ENCODE measurements at places on chromosomes 11 and 22. TPM values are rescaled to one million over a fixed set of nuclear protein-coding genes. Genes with fewer than 3 reads are reported as not detected.

The KCTD17 gene
- total RNA-seq: 24.1 TPM

The RIMBP3B gene
- total RNA-seq: 0.25 TPM

The SCN2B gene
- not detected for total RNA-seq

The IFT27 gene
- 19.5 TPM for total RNA-seq

The PHRF1 gene
- total RNA-seq: 44.8 TPM

The RASD2 gene
- total RNA-seq: 0.61 TPM

The OR52M1 gene
- not detected for total RNA-seq

The SIAE gene
- 15.2 TPM for total RNA-seq

The THOC5 gene
- 29.2 TPM for total RNA-seq

The FAM111B gene
- 8.0 TPM for total RNA-seq

The HEPHL1 gene
- total RNA-seq: not detected

The OR52I1 gene
- total RNA-seq: not detected

The CDKN1C gene
- total RNA-seq: 11.2 TPM

The DHCR7 gene
- 53.2 TPM for total RNA-seq

Measured in A549 treated with dexamethasone at 1 μM for 4 hours (cell line).